ENCODE measurements at places on chromosomes 16 and 17.

DNA sequence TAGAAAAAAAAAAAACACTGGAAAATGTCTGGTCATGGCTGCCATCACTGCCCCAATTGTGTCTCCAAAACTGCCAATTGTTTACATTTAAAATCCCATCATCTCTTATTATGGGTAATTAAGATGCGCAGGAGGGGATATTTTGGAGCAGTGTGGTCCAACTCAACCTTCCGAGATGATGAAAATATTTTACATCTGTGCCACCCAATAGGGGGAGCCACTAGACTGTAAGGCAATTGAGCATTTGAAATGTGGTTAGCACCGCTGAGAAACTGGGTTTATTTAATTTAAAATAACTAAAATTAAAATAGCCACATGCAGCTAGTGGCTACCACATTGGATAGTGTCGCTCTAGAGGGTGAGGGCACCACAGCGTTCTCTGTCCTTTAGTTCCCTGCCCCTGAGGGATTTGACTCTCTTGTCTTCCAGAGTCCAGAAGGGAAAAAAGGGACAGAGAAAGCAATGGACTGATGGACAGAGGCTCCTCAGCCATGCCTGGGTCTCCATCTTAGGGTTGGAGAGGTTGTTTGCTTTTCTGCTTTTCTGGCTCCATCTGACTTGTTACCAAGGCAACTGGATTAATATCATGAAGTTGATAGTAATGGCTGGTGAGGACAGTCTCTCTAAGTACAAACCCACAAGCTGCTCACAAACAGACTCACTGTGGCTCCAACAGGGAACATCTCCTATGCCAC, 3.5 kb downstream of the MPO start:
- DNase-seq, result no peak

DNA sequence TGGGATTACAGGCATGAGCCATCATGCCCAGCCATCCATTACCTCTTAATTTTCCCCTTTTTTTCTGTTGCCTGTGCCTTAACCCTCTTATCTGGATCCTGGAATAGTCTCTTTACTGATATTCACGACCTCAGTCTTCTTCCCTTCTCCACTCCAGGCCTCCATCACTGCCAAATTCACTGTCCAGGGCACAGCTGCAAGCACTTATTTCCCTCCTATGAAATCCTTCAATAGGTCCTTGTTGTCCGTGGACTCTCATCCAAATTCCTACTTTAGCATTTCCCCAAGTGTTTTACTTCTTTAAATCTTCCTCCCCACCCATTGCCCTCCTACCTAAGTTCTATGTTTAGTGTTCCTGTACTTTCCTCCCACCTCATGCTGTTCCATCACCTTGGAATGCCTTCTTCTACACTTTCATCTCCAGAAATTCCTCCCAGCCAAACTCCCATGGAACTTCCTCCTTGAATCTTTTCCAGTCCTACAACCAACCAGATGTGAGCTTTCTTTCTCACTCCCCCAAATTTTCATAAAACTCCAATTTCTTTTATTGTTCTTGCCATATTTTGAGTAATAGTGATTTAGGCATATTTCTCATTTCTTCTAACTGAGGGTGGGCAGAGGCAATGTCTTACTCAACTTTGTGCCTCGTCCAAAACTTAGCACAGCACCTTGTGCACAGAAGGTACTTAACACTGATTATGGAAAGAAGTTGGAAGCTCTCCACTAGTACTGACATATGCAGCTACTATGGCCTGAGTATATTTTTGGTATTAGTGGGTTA, 35.3 kb downstream of the FAM20A start:
- no peak for DNase-seq

DNA sequence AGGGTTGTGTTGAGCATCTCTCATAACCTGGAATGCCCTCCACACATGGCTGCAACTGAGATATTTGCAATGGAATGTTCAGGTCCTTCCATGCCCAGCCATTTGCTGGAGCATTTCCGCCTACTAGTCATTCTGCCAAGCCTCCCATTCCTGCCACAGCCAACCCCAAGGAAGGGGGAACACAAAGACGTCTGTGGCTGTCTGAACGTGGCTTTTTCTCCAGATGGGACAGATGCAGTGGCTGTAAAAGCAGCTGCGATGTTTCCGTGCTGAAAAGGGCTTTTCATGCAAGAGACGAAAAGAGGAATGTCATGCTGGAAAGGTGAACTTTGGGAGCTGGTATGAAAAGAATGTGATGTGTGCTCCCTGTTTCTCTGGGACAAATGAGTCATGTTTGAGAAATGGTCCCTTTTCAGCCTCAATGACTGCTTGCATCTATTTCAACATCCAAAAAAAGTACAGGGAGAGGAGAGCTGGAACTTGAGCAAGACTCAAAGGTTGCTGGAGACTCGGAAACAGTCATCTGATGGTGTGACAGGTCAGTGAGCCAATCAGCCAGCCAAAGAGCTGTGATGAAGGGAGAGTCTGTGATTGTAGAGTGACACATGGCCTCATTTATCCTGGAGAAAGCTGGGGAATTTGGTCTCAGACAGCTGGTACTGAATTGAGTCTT, 208.9 kb downstream of the SHISA9 start:
- DNase-seq, result no peak

GRCh38 chr17:55962951-55963401, 190.3 kb upstream of the ANKFN1 start:
- no peak for DNase-seq

- no peak for DNase-seq
Measured at GRCh38 chr17:33220036-33220435, 73.1 kb downstream of the ASIC2 start.

GRCh38 chr17:82272495-82273326, 789 bp downstream of the CSNK1D start:
- peak; percentile 52 for DNase-seq
